Activated T-helper 1 cell treated with anti-CD3 and anti-CD28 coated beads, Interleukin-12 subunit alpha, Interleukin-12 subunit beta, Interleukin-2, Interleukin-4 antibody, amounts not matched to agents 30 ng/mL and 10 ng/mL and 1 ng/mL, durations not matched to agents 14 hours and 24 hours and 36 hours (primary cell): ENCODE measurements at places on chromosomes 2 and 18. TPM values are rescaled to one million over a fixed set of nuclear protein-coding genes. Genes with fewer than 3 reads are reported as not detected.

GRCh38 chr2:108369153-108369552, 8.6 kb upstream of the SULT1C4 start:
- no peak for DNase-seq
- H3K4me3 ChIP-seq, result no peak overlapping the region
- H3K27me3 ChIP-seq, result peaks cover 6% of the 10 kb centered on the region
- H3K27ac ChIP-seq, result no peak overlapping the region
- no peaks in the 10 kb centered on the region for H3K4me1 ChIP-seq

DNA sequence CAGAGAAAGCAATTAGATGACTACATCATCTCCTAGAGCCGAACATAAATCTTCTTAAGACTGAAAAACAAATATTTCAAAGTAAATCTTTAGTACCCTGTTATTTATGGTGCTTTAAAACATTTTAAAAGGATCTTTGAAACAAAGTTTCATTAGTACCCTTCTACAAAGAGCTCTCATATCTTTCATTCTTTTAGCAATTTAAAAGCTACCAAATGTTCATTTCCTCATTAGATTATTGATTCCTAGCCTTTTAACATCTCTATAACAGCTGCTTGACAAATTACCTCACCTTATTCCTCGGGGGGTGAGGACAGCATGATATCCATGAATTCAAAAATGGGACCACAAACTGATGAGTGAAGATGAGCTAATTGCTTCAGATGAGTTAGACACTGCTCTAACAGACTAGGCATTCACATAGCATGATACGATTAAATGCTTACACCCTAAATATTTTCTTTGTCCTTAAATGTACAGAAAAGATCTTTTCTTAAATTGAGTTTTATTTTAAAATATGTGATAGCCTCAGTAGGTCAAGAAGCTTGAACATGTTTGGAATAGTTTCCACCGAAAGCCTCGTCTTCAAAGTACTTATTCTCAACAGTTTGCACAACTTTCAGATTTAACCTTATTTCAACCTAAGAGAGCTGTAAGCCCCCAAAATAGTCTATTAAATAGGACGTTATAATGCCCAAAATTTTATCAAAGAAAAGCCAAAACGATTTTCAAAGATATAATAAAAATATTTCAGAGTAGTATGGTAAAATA, 2.1 kb downstream of the ATAD2B start:
- peaks cover 10% of the 10 kb centered on the region for H3K36me3 ChIP-seq
- H3K27ac ChIP-seq, result no peak overlapping the region
- peaks cover 40% of the 10 kb centered on the region for H3K4me1 ChIP-seq
- peak overlapping the region; percentile 95 for H3K4me3 ChIP-seq

DNA sequence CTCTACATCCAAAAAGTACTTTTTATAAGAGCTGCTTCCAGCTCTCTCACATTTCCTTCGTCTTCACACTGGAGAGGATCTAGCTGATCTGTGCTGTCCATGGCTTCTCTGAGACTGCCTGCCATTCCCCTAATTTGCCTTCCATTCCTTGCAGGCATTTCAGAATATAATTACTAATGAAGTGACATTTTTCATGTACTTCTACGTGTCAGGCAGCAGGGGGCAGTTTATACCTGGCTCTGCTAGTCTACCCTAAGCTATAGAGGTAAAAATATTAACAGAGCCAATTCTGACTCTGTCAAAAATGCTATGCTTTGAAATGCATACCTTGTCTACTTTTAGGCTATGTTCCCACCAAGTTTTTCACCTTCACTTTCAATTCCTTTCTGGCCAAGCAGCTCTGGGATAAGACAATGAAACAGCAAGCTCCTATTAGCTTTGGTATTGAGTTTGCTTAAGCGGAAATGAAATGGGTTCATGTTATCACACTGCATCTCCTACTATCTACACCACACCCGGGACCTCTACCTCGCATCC, 81.9 kb downstream of the MEP1B start:
- DNase-seq, result no peak
- H3K4me1 ChIP-seq, result no peaks in the 10 kb centered on the region
- H3K27ac ChIP-seq, result no peak overlapping the region

- H3K4me1 ChIP-seq, result peaks cover 27% of the 10 kb centered on the region
- H3K27ac ChIP-seq, result no peak overlapping the region
- no peak for DNase-seq
Observed at GRCh38 chr2:70903641-70904340, 31.9 kb upstream of the ATP6V1B1 start.

GRCh38 chr18:29979881-29980280, 1062.7 kb downstream of the DSC3 start:
- no peaks in the 10 kb centered on the region for H3K27me3 ChIP-seq
- H3K27ac ChIP-seq, result no peak overlapping the region

DNA sequence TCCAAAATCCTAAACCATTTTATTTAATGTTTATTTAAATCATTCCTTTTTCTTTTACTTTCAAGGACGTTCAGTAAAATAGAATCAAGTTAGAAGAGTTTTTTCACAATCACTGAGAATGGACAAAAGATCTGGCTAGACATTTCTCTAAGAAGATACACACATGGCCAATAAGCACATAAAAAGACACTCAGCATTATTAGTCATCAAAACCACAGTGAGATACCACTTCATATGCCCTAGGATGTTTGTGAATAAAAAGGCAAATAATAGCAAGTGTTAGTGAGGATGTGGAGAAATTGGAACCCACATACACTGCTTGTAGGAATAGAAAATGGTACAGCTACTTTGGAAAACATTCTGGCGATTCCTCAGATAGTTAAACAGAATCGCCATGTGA, 76.1 kb downstream of the RHBDD1 start:
- H3K36me3 ChIP-seq, result peaks cover 25% of the 10 kb centered on the region
- DNase-seq, result no peak
- no peak overlapping the region for H3K27ac ChIP-seq
- no peaks in the 10 kb centered on the region for H3K27me3 ChIP-seq

DNA sequence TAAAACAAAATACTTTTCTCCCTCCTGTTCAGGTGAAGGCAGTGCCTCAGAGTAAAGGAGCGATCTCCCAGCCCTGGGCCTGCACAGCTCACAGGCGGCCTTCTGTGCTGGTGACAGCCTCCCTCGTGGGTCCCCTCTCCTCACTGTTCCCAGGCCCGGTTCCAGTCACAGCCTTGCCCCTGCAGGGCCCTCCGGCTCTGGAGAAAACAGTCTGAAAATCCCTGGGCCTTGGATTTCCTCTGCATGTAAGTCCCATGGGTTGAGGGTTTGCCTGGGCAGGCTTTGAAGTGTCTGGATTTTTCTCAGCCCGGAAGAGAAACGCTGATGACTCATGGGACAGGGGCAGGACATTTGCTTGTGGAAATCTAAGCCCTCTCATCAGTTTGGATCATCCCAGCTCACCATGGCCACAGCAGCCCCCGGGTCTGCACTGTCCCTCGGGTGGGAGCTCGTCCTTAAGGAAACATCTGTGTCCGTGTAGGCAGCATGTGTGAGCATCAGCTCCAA, 186.1 kb upstream of the RAB12 start:
- peaks cover 2% of the 10 kb centered on the region for H3K27me3 ChIP-seq
- H3K4me3 ChIP-seq, result no peak overlapping the region
- DNase-seq, result no peak
- H3K4me1 ChIP-seq, result no peaks in the 10 kb centered on the region
- H3K36me3 ChIP-seq, result no peaks in the 10 kb centered on the region

ABI2 gene
- 31.4 and 32.3 TPM in 2 replicates for total RNA-seq

LYPD1 gene
- total RNA-seq, result not detected in 2 replicates

GRCh38 chr18:48644029-48644428, 105.2 kb downstream of the CTIF start:
- no peaks in the 10 kb centered on the region for H3K36me3 ChIP-seq
- H3K4me3 ChIP-seq, result no peak overlapping the region
- H3K27ac ChIP-seq, result no peak overlapping the region
- no peaks in the 10 kb centered on the region for H3K4me1 ChIP-seq
- no peaks in the 10 kb centered on the region for H3K27me3 ChIP-seq

ANKRD30BL gene
- not detected in 2 replicates for total RNA-seq

GRCh38 chr2:183606718-183607085, 482.5 kb downstream of the NUP35 start:
- no peak overlapping the region for H3K4me3 ChIP-seq
- DNase-seq, result no peak
- no peaks in the 10 kb centered on the region for H3K36me3 ChIP-seq
- no peaks in the 10 kb centered on the region for H3K27me3 ChIP-seq

POTEF gene
- not detected in 2 replicates for total RNA-seq

GRCh38 chr2:137049518-137049917, 284.2 kb downstream of the THSD7B start:
- DNase-seq, result no peak
- no peaks in the 10 kb centered on the region for H3K27me3 ChIP-seq
- H3K36me3 ChIP-seq, result no peaks in the 10 kb centered on the region
- no peak overlapping the region for H3K4me3 ChIP-seq
- H3K4me1 ChIP-seq, result no peaks in the 10 kb centered on the region
- H3K27ac ChIP-seq, result no peak overlapping the region

DNA sequence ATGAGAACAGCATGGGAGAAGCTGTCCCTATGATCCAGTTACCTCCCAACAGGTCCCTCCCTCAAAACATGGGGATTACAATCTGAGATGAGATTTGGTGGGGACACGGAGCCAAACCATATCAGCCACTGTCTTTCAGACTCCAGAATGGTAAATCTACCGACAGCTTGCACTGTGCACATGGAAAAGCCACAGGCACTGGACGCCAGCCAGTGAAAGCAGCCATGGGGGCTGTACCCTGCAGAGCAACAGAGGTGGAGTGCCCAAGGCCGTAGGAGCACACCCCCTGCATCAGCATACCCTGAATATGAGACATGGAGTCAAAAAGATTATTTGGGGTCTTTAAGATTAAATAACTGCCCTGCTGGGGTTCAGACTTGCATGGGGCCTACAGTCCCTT, 218.4 kb downstream of the PDE1A start:
- no peak for DNase-seq
- no peaks in the 10 kb centered on the region for H3K4me1 ChIP-seq
- H3K27ac ChIP-seq, result no peak overlapping the region
- no peak overlapping the region for H3K4me3 ChIP-seq

- no peak for DNase-seq
- peaks cover 27% of the 10 kb centered on the region for H3K27me3 ChIP-seq
- no peaks in the 10 kb centered on the region for H3K4me1 ChIP-seq
- no peak overlapping the region for H3K27ac ChIP-seq
- H3K4me3 ChIP-seq, result no peak overlapping the region
Observed at GRCh38 chr2:109322641-109323040, 193.6 kb downstream of the SH3RF3 start.

SCTR gene
- not detected in 2 replicates for total RNA-seq

DNA sequence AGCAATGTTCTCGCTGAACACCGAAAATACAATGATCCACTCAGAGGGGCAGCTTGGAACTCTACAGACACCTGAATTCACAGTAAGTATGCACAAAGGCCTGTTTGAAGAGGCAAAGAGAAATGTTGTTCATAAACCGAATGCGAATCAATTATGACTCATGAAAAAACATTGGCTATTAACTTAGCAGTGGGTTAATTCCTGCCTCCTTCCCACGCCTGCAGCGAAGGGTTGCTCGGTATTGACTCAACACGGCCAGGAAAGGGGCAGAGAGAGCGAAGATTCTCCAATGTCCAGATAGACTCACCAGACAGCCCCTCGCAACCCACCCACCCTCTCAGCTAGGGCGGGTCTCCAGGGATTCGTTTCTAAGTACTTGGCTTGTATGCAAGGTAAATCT, 9.4 kb downstream of the CRACDL start:
- H3K4me1 ChIP-seq, result no peaks in the 10 kb centered on the region
- H3K27ac ChIP-seq, result no peak overlapping the region
- no peak overlapping the region for H3K4me3 ChIP-seq
- peaks cover 17% of the 10 kb centered on the region for H3K27me3 ChIP-seq
- no peaks in the 10 kb centered on the region for H3K36me3 ChIP-seq

- peak overlapping the region; percentile 50 for H3K27ac ChIP-seq
- no peak overlapping the region for H3K4me3 ChIP-seq
- peaks cover 75% of the 10 kb centered on the region for H3K4me1 ChIP-seq
- H3K27me3 ChIP-seq, result no peaks in the 10 kb centered on the region
Observed at GRCh38 chr2:230671117-230671516, 41.5 kb upstream of the CAB39 start.

CACNB4 gene
- 0.39 and 0.83 TPM in 2 replicates for total RNA-seq

GRCh38 chr18:21194871-21195771, 46.9 kb upstream of the GREB1L start:
- no peaks in the 10 kb centered on the region for H3K4me1 ChIP-seq
- H3K27me3 ChIP-seq, result peaks cover 9% of the 10 kb centered on the region
- no peaks in the 10 kb centered on the region for H3K36me3 ChIP-seq
- H3K27ac ChIP-seq, result no peak overlapping the region

ADAM23 gene
- 0.15 and 0.16 TPM in 2 replicates for total RNA-seq

RAB6C gene
- total RNA-seq, result 0.07 TPM in 1 of 2 replicates, not detected in the other

DNA sequence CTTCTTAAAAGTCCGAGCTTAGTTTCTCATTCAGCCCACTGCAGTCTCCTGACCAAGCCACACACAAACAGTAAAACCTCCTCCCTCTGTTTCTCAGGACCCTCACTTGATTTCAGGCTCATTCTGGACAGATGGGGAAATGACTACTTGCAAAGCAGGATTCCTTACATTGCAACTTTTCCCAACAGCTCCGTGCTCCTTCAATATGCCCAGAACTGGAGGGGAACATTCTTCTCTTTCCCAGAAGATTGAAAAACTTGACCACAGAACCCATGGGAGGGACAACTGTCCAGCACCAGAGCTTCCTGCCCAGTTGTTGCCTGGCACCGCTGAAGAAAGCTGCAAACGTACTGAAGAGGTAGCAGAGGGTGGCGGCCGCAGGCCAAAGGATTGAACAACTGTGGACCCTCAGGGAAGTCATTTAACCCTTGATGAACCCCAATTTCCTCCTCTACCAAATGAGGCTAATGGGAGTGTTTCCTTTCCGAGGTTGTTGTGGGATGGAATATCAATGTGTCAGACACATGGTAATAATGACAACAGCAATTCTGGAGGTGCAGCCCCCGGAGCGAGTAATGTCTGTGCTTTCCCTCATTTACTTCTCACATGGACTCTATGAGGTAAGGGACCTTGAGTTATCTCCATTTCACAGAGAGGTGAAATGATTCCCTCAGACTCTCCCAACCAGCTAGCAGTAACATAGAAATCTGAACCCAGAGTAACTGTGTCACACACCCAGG, 25.0 kb downstream of the BCL11A start:
- H3K36me3 ChIP-seq, result no peaks in the 10 kb centered on the region
- no peak overlapping the region for H3K4me3 ChIP-seq
- H3K27ac ChIP-seq, result no peak overlapping the region
- no peaks in the 10 kb centered on the region for H3K4me1 ChIP-seq

ARHGAP25 gene
- total RNA-seq, result 71.6 and 74.2 TPM in 2 replicates

SLC5A7 gene
- total RNA-seq, result not detected in 2 replicates

GALR1 gene
- total RNA-seq, result not detected in 2 replicates

DNA sequence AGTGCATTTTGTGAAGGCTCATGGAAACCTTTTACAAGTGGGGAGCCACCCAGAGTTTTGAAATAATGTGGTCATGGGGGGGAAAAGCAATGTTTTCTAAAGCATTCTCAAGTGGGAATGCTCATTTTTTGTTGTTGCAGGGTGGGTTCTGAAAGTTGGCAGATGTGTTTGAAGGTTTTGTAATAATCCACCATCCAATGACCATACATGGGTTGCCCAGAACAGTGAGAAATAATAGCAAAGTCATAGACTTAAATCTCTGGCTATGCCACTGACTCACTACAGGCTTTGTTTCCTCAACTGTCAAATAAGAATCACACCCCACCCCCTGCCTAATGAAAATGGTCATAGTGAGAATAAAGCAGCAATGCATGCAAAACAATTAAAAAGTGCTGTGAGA, 2.9 kb downstream of the DSG3 start:
- H3K4me3 ChIP-seq, result no peak overlapping the region
- H3K4me1 ChIP-seq, result no peaks in the 10 kb centered on the region
- no peak for DNase-seq
- H3K27ac ChIP-seq, result no peak overlapping the region
- no peaks in the 10 kb centered on the region for H3K36me3 ChIP-seq

REEP1 gene
- 0.26 and 0.81 TPM in 2 replicates for total RNA-seq

- peaks cover 38% of the 10 kb centered on the region for H3K36me3 ChIP-seq
- DNase-seq, result no peak
- no peak overlapping the region for H3K27ac ChIP-seq
- H3K4me3 ChIP-seq, result no peak overlapping the region
- H3K27me3 ChIP-seq, result no peaks in the 10 kb centered on the region
Observed at GRCh38 chr2:218547978-218548377, 20.2 kb downstream of the USP37 start.
